T47D (cell line): ENCODE measurements at places on chromosomes 5 and 9.
A peak's percentile ranks its signal among the peaks of the same experiment; 100 is the strongest.

DNA sequence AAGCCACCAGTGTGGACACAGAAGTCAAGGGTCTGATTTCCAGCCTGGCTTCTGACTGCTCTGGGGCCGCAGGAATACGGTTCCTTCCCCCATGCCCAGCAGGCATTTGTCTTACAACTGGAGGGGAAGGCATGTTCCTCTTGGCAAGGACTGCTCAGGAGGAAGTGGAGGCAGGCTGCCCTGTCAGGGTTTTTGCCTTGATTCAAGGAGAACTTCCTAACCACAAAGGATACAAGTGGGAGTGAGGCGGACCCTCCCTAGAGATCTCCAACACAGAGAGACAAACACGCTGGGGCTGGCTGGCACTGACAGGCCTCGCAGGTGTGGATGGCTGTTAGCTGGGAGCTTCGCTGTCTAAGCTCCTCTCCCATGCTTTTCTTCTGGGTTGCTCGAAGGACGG, 19.1 kb downstream of the TGFBI start:
- DNase-seq, result no peak

DNA sequence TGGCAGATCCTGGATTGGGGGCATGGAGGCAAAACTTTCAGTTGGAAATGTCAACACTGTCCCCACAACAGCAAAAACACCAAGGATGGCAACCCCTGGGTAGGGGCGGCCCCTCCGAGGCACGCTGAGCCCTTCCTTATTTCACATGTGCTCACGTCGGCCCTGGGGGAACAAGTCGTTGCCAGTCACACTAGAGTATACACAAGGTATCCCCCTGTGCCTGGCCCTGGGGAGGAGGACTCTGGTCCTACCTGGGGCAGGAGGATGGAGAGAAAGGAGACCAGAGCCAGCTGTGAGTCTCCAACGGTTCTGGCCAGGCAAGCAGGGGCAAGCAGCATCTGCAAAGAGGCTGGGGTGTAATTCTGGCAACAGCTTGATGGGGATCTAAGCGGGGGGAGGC, 126.9 kb upstream of the FOXD4L5 start:
- no peak for DNase-seq

DNA sequence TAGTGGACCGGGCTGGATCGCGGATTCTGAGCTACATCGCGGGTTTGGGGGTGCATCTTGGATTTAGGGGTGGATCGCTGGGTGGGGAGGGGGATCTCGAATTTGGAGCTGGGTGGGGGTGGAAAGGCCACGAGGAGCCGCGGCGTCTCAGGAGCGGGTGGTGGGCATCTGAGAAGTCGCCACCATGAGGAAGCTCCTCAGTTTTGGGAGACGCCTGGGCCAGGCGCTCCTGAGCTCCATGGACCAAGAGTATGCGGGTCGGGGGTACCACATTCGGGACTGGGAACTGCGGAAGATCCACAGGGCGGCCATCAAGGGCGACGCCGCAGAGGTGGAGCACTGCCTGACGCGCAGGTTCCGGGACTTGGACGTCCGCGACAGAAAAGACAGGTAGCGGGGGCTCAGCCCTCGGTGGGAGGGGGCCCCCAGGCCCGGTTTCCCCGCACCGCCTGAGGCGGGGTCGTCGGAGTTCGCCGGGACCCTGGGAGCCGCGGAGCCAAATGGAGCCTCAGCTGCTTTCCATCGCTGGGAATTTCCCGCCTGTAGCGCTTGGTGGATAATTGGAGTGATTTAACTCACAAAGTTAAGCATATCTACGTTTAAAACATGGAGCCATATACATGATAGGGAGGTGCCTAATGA, 376 bp downstream of the ANKRD18B start:
- DNase-seq, result peak; percentile 13

DNA sequence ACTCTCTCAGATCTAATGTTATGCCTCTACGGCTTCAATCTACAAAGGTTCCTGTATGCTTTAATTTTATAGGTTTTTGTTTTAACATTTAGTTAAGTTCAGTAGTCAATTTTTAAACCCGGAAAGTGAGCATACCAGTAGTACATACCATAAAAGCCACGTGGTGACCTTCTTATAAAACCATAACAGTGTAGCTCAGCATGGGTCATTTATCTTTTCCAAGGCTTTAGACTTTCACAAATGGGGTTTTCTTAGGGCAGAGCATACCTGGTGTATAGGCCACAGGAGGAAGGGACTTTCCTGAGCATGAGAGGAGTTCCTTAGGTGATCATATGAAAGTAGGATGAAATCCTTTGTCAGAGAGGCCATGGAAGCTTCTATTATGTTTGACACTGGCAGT, 23.2 kb downstream of the ECM2 start:
- DNase-seq, result no peak

- DNase-seq, result no peak
Observed at GRCh38 chr5:126437721-126438120, 14.5 kb downstream of the GRAMD2B start.

- DNase-seq, result no peak
Observed at GRCh38 chr5:14681236-14681752, 16.8 kb downstream of the OTULIN start.

DNA sequence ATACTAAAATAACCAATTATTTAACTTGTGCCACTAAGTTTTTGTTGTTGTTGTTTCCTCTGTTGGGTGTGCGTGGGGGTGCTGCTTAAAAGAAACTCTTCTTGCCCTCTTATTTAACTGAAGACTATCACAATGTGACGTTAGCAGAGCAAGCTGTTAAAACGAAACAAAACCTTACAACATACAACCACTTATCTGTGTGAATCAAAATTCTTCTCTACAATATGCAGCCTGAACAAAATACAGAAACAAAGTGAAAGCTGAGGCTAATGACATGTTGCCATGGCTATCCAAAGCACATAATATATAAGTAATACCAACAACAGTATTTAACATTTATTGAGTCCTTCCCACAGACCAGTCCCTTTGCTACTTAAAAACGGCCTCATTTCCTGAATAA, 291.0 kb downstream of the FBXL17 start:
- DNase-seq, result no peak

- DNase-seq, result no peak
Observed at GRCh38 chr5:95555553-95555952, 652 bp downstream of the ARSK start.

GRCh38 chr5:168879929-168880328, 300.8 kb upstream of the PANK3 start:
- DNase-seq, result no peak

DNA sequence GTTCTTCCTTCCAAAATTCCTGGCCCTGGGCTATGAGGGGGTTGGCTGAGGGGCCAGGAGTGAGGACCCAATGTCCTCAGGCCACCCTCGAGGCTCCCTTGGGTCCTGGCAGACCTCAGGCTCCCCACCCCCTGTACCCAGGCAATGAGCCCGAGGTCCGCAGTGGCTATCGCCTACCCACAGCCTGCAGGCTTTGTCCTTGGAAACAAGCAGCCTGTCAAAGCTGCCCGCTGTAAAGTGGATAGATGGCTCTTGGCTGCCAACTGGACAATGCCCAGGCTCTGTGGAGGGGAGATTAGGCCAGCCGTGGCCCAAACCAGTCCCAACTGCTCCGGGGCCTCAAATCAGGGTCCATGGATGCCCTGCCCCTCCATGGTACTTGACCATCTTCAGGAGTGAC, 2.2 kb upstream of the ADGRD2 start:
- DNase-seq, result no peak

DNA sequence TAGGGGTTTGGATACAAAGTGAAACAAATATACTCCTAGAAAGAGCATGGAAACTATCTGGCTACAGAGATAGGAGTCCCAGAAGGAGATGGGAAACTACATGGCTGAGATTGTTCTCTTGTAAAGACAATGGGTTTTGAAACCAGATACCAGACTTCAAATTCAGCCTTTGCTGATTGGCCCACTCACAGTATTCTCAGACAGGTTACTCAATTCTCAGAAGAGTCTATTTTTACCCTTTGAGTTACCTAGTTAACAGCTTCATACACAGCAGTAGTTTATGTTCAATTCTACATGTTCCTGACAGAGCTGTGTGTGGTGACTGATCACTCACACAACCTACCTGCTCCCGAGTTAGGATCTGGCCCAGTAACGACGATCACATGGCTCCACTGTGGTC, 14.1 kb downstream of the ZFP62 start:
- DNase-seq, result no peak
